GF-D8 (cell line): ENCODE measurements at places on chromosomes 16 and 17.

DNA sequence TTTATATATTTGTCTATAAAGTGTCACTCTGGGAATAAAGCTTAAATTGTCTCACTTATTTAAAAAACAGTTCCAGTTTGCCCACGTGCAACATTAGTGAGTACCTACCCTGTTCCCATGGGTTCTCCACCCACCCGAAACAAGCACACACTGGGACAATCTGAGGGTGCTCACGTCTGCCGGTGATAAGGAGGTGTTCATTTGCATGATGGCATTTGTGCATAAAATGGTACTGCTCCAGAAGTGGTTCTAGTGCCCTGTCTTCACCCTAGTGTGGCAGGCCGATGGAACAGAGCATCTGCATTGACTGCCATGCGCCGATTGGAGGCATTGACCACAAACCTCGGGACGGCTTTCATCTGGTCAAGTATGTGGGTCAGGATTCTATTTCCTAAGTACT lies 35.6 kb upstream of the ENDOV start:
- DNase-seq, result no peak

GRCh38 chr17:8189041-8189710 lies 804 bp downstream of the BORCS6 start:
- DNase-seq, result no peak

DNA sequence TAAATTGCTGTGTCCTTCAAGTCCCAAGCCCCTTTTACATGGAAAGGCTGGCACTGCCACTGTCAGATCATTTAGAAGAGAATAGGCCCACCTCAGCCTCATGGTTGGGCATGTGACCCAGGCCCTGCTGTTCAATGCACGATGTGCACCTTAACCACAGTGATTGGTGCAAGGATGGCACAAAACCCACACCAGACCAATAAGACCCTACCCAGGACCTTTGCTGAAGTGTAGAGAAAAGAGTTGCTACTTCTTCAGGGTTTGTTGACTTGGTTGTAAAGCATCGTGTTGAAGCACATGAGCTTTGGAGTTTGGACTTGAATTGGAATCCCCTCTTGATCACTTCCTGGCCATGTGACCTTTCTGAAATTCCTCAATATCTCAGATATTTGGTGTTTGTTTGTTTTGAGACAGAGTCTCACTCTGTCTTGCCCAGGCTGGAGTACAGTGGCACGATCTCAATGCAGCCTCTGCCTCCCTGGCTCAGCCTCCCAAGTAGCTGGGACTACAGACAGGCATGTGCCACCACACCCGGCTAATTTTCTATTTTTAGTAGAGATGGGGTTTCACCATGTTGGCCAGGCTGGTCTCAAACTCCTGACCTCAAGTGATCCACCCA lies 24.8 kb downstream of the DNAJA2 start:
- DNase-seq, result no peak

GRCh38 chr16:49483251-49483650 lies 109.6 kb downstream of the C16orf78 start:
- no peak for DNase-seq

- no peak for DNase-seq
Measured at GRCh38 chr17:77959926-77960521, 1.5 kb downstream of the TNRC6C start.

GRCh38 chr16:29029168-29029994 lies 44.5 kb downstream of the LAT start:
- DNase-seq, result no peak

DNA sequence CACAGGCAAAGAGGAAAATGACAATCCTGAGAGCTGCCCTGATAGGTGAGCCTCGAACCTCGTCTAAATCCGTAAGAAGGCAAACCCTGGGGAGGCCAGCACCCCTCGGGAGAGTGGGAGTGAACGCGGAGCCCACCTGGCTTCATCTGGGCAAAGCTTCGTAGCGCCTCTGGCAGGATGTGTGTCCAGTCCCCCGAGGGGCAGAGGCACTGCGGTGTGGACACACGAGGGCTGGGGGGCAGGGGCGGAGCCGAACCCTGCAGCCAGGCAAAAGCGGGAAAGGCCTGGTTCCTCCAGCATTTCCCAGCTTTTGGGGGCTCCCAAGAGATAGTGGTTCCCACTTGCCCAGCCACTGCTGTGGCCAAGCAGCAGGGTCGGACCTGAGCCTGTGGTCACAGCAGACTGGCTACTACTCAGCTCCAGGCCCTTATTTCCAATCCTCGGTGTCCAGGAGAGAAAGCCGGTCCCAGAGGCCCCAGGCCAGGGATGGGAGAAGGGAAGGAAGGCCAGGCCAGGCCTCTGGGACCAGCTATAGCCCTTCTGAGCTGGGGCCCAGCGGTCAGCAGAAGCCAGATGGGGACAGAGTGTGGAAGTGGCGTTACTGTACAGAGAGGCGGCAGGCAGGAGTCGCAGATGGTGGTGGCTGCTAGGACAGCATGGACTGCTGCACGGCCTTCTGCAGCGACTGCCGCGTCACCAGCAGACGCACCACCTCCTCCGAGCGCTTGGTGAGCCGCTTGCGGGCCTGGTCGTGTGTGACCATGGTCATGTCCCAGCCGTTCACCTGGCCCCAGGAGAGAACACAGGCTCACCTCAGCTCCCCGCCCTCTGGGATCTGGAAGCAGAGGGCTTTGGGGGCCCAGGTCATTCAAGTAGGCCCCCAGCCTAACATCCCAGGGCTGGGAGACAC lies 5.0 kb downstream of the TAX1BP3 start:
- DNase-seq, result no peak

- DNase-seq, result no peak
Measured at GRCh38 chr16:1900452-1900774, 17.8 kb downstream of the HS3ST6 start.

DNA sequence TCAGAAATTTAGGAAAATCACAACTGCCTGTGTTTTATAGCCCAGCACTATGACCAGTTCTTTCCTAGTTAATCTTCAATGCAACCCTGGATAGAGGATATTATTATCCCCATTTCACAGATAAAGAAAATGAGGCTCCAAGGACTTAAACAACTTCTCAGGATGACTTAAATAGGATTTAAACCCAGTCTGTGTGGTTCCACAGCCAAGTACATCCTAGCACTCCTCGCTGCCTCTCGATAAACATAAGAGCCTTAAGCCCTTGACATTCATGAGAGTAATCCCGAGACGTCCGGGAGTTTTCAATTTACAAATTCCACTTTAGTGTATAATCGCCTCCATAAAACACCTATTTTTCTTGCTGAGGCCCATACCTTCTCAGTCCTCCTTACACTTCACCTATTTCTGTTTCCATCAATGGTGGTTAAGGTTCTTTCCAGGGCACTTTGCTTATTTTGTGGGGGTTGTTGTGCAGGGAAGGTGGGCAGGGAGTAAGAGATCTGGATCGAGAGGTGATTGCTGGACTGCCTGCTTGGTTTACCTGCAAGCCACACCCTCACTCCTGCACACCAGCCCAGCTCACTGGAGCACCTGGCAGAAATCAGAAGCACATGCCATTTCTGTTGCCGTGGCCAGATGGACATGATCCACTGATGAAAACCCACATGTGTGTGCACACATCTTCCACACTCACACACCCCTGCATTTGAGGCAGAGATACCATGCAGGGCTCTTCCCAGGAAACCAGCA lies 50.5 kb downstream of the ASIC2 start:
- no peak for DNase-seq

DNA sequence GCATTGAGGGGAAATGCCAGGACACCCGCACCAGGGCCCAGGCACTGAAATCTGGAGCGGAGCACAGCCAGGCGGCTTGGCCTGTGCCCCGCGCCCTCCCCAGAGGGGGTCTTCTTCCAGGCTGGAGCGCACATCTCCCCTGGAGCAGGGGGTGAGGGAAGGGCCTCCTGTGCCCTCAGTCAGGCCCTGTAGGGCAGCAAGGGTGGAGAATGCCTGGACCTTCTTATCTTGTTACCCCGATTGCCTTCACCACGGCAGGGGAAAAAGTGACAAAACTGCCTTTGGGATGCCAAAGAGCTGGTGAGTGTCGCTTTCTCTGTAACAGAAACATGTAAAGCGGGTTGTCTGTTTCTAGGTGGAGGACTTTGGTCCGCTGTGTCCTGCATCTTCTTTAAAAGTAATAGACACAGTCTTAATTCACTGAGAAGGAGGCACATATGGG lies 48.3 kb upstream of the BAHCC1 start:
- DNase-seq, result no peak

DNA sequence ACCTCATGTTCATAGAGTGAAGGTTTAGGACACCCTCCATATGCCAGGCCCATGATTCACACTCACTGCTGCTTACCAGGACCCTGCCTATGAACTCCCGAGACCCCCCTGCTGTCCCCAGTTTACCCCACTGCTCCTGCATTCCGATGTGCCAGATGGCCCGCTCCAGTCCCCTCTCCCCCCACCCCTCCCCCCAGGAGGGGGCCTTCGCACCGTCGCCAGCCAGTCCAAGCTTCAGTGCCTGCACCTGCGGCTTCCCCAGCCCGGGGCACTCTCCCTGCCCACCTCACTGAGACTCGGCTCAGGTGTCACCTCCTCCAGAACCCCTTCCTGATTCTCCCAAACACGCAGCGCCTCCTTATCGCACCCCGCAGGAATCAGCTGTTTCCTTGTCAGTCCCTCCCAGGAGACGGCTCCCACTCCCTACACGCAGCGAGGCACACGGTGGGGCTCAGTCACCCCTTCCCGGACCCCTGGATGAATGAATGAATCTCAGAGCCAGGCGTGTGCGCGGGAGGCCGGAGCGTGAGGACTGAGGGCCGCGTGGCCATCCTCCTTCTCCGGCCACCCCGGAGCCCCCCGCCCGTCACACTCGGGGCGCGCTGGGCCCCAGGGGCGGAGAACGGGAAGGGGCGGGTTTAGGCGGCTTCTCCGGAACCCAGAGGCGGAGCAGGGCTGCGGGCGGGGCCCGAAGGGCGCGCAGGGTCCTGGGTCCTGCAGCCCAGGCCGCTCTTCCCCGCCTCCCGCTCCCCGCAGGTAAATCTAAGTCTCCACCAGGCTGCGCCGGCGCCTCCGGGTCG lies 1.6 kb downstream of the MYO1C start:
- no peak for DNase-seq

GRCh38 chr16:87295259-87295658 lies 21.9 kb downstream of the C16orf95 start:
- no peak for DNase-seq

DNA sequence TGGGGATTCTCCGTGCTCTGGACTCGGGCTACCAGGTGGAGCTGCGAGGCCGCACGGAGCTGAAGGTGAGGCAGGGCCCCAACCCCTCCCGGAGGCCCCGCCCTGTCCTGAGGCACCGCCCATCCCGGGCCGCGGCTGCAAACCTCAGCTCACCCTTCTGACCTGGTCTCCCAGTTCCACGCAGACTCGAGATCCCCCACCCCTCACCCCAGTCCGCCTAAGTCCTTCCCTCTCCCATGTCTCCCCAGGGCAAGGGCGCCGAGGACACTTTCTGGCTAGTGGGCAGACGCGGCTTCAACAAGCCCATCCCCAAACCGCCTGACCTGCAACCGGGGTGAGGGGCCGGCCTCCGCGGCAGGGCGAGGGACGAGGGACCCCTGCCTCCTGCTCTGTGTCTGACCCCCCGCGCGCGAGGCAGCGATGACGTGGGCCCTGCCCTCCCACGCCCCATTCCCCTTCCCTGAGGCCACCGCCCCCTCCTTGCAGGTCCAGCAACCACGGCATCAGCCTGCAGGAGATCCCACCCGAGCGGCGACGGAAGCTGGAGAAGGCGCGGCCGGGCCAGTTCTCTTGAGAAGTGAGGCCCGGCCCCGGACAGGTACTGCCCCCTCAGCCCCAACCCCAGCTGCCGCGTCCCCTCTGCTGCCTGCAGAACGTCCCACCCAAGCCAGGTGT lies 13.7 kb downstream of the GUCY2D start:
- no peak for DNase-seq

DNA sequence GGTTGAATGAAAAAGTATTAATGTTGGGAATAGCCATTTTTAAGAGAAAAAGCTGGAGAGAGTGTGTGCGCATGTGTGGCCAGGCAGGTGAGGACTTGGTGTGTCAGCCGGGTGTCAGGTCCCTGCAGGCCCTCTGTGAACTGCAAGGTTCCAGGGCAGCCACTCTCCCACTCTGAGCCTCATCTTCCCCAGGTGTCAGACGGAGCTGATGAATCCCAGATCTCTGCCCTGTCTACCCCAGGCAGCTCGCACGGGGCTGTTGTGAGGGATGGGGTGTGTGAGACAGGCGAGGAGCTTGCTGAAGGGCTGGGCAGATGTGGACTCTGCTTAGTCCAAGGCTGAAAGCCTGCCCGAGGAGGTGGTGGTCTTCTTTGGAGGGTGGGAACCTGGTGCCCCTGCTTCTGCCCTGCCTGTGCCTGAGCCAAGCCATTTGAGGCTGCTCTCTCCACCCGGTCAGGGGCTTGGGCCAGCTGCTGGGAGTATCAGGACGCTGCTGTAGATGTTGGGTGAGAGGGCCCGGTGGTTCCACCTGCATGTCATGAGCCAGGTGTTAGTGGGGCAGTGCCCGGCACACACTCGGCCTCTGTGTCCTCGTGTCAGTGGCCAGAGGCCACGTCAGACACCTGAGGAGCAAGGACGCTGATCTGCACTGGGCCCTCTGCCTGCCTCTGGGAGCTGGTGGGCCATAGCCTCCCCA lies 122.4 kb downstream of the RAB11FIP4 start:
- no peak for DNase-seq

DNA sequence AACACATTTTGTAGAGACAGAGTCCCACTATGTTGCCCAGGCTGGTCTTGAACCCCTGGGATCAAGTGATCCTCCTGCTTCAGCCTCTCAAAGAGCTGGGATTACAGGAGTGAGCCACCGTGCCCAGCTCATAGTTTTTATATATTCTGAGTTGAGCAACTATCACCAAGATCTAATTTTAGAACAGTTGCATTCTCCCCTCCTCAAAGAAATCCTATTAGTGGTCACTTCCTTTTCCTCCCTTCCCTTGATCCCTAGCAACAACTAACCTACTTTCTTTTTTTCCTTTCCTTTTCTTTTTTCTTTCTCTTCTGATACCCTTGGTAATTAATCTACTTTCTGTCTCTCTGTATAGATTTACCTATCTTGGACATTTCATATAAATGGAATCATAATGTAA lies 61.5 kb upstream of the B4GALNT2 start:
- DNase-seq, result no peak

- DNase-seq, result peak; percentile 12
Measured at GRCh38 chr16:53111078-53111791, 56.4 kb downstream of the CHD9 start.

DNA sequence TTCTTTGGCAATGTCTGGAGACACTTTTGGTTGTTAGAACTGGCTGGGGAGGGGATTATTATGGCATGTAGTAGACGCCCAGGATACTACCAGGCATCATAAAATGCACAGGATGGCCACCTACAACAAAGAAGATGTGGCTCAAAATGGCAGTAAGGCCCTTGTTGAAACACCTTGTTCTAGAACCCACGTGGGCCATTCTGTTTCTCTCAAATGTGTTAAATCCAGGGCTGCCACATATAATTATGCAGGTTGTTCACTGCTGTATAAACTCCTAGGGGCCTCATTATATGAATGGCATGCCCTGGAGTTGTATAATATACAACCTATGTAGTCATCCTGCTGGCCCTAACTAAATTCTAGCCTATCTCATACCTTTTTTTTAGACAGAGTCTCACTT lies 123.5 kb upstream of the HAS3 start:
- DNase-seq, result no peak
